ENCODE measurements at places on chromosomes 4 and X.

DNA sequence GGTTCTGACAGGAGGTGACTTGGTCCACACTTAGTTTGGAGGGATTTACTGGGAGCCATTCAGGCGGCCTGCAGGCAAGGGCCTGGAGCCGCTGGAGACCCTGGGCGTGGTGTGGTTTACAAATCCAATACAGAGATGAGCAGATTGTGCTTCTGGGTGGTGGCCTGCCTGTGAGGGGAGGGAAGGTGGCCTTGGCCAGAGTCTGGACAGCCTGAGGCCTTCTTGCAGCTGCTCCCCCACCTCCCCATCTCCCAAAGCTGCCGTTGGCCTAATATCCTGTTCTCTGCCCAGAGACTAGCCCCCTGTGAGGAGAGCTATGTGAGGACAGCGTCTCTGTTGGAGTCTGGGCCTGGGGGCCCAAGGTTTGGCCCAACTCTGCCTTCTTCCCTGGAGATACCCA is 163.9 kb upstream of the MAMLD1 start:
- DNase-seq, result no peak

DNA sequence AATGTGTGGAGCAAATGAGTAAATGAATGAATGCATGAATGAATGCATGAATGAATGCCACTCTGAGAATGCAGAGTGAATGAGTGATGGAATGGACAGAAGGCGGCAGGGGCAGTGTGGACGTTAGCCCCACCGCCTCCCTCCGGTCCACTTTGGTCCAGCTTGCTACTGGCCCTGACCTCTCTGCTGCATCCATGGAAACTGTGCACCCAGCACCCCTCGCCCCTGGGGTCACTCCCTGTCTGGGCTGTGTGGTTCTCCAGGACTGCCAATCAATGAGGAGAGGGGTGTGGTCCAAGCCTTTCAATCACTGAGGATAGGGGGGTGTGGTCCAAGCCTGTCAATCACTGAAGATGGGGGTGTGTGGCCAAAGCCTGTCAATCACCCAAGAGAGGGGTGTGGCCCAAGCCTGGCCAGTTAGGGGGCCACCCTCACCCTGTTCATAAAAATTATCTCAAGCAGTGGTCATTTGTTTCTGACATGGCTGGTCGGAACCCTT is 39.2 kb upstream of the ASMTL start:
- no peak for DNase-seq

GRCh38 chrX:106484233-106484632 is 127.5 kb upstream of the RADX start:
- no peak for DNase-seq

- DNase-seq, result no peak
These were observed 96.1 kb downstream of the RPA4 start for GRCh38 chrX:96979766-96980165.

- no peak for DNase-seq
These were observed 375.4 kb upstream of the PITX2 start for GRCh38 chr4:110998320-110998719.

GRCh38 chr4:47434931-47435330 is 28.6 kb downstream of the COMMD8 start:
- no peak for DNase-seq

All from cortex of kidney (tissue), 1 donor.